Esophagus mucosa (tissue), 1 donor: ENCODE measurements at places on chromosomes 13 and 19.

GRCh38 chr19:18839465-18840287 is 7.9 kb downstream of the UPF1 start:
- ATAC-seq, result no peak

GRCh38 chr13:25687471-25688225 is 315.9 kb downstream of the ATP8A2 start:
- ATAC-seq, result no peak

GRCh38 chr13:57918913-57919312 is 287.4 kb downstream of the PCDH17 start:
- ATAC-seq, result no peak

DNA sequence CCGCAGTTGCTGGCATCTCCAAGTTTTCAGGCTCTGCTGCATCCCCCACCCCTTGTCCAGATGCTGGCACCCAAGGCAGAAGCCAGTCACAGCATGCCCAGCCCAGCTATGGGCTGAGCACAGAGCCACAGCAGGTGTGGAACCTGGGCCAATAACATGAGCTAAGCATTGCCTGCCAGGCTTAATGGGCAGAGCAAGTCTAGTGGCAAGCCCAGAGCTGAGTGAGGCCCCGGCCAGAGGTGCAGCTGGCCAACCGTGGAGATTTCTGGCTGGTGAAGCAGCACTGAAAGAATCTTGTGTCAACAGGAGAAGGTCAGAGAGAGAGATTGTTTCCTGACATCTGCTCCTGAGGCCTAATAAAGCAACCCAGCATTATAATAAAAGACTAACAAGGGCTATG is 111.0 kb downstream of the B3GLCT start:
- peak; percentile 100 for ATAC-seq

- ATAC-seq, result no peak
These were observed 3.8 kb downstream of the APLP1 start for GRCh38 chr19:35872180-35872579.

DNA sequence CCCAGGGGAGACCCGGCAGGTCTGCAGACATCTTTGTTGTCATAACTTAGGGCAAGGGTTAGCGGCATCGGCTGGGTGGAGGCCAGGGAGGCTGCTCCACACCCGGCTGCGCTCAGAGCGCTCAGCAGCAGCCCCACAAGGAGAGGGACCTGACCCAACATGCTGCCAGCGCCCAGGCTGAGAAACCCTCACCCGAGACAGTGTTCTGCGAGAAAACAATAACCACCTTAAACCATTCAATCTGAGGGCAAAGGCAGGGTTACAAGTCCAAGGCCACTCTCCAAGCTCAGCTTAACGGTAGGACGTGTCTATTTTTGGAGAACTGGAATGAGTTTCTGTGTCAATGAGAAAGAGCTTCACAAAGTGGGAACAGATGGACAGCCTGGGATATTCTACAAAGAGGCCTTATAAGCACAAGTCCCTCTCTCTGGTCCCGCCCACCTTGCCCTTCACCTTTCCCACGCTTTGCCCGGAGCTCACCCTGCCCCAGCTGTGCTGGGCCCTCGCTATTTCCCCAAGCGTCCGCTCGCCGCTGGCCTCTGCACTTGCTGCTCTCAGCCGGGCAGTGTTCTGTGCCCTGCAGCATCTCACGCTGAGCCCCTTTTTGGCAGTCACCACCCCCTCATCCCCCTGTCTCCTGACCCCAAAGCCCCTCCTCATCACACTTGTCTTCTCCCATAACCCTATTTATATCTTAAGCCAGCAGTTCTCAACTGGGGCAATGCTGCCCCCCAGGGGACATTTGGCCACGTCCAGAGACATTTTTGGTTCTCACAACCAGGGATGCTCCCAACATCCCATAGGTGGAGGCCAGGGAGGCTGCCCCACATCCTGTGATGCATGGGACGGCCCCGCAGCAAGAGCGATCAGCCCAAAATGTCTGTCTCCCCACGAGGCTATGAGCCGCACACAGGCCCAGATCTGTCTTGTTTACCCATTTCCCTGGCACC is 17.6 kb downstream of the PPP1R12C start:
- peak; percentile 2 for ATAC-seq

GRCh38 chr13:111241006-111241755 is 79.3 kb upstream of the TEX29 start:
- ATAC-seq, result no peak

DNA sequence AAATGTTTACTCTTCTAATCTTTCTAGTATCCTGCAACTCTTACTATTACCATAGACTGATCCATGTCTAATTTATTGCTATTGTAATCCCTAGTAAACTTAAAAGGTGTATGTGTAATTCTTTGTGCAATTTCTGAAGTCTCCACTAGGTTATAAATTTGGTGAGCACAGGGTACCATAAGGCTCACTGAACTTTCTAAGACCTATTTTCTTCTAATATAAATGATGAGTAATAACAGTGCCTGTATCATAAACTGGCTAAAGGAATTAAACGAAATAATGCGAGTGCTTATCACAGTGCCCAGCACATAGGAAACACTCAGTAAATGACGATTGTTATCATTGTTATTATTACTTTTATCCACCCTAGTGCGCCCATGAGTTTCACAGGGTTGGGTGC is 119.1 kb downstream of the KLF12 start:
- no peak for ATAC-seq

DNA sequence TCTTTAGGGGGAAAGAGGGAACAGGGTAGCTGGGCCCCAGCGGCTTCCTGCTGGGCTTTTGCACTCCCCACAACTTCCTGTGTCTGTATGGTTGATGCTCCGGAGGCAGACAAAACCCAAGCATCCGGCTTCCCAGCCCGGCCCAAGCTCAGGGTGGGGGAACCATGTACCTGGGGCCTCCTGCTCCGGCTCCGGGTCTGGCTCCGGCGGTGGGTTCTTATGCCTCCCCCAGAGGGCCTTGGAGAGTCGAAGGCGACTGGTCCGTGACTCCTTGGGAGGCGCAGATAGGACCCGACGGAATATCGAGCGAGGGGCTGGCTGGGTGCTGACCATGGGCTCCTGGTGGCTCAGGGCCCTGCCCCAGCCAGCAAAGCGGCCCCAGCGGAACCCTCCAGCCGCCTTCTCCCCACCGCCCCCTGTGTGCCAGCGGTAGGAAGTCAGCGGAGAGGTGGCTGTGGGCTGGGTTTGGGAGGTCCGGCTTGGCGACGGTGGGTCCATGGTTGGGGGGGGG is 428 bp downstream of the RASAL3 start:
- ATAC-seq, result peak; percentile 63

DNA sequence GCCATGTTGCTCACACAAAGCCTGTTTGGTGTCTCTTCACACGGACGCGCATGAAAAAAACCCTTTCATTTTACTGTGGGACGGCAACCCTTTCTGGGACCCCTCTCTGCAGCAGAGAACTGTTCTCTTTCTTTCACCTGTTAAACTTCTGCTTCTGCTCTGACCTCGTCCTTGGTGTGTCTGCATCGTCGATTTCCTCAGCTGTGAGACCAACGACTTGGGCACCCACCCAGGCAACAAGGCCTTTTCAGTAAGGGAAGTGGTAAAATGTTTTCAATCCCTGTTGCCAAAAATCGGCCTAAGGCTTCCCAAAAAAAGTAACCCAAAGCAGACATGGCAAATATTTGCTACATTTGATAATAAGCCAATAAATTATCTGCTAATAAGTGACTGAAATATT is 515.3 kb downstream of the IRS2 start:
- ATAC-seq, result no peak

GRCh38 chr19:7219056-7219455 is 75.2 kb downstream of the INSR start:
- no peak for ATAC-seq

- ATAC-seq, result peak; percentile 95
These were observed 475.8 kb downstream of the FOXO1 start for GRCh38 chr13:40190641-40191100.

DNA sequence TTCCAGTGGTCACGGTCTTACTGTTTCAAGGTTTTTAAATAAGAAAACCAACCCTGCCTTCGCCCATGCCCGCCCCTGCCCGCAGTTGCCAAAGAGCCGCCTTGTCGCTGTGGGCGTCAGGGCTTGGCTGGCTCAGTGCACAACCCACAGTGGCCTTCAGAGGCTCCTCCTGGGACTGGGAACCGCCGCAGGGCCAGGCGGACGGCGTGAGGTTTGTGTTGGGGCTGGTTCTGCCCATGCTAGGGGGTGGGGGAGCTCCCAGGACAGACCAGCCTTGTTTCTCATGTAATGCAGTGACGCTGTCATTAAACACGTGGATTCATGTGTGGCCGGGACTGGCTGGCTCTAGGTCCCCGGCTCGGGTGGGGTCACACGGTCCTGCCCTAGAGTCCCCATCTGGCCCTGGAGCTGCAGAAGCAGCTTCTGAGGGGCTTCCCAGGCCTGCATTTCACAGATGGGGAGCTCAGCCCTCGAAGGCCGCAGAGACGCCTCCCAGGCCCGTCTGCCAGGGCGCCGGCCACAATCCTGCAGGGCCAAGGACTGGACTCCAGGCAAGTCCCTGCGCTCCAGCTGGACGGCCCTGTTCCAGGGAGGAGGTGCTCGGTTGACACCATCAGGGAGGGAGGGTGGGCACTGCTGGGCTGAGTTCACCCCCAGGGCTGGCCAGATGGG is 2.4 kb upstream of the TEKTIP1 start:
- ATAC-seq, result peak; percentile 65

DNA sequence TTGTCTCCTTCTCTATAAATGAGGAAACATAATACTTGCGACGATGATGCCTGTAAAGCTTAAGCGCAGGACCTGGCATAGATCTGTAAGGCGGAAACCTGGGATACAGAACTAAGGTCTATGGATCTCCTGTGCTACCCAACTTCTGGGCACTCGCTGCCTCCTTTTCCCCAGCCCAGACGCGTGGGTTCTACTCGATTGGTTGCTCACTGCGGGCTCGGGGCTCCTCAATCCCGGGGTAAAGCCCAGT is 615 bp upstream of the PSMC4 start:
- ATAC-seq, result no peak

DNA sequence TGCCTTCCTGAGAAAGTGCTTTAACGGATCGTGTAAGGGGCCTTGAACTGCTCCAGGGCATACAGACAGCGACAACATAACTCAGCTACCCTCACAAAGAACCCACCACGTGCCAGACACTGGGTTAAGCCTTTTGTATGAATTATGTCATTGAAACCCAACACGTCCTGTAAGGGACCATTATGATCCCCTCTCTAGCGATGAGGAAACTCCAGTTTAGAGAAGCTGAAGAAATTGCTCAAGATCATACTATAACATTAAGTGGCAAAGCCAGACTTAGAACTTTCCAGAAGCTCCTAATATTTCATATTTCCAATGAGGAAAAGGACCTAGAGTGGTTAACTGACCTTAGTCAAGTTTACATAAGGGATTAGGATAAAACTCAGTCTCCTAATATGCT is 57.0 kb upstream of the RAP2A start:
- ATAC-seq, result no peak

DNA sequence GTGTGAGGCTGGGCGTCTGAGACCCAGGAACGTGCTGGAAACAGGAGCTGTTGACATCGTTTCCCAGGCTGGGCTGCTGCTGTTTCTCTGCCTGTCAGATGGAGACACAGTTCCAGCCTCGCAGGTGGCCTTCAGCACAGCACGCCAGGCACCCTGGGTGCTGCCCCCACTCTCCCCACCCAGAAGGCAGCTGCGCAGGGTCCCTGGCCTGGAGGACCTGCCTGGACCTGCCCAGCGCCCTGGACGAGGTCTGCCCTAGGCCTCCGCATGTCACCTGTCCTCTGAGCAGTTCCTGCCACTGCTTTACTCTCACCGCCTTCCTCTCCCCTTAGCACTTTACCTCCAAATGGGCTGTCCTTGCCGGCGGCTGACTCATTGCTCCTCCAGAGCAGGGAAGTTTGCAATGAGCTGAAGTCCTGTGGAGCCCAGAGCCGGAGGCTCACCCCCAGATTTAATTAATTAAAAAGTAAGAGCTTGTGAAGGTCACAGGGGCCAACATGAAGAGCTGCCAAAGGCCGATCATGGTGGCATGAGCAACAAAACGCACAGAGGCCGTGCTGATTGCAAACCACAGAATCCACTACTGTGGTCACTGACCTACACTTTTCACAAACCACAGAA is 32.2 kb downstream of the C13orf46 start:
- peak; percentile 33 for ATAC-seq

GRCh38 chr13:97212601-97213040 is 9.5 kb upstream of the MBNL2 start:
- ATAC-seq, result peak; percentile 41

DNA sequence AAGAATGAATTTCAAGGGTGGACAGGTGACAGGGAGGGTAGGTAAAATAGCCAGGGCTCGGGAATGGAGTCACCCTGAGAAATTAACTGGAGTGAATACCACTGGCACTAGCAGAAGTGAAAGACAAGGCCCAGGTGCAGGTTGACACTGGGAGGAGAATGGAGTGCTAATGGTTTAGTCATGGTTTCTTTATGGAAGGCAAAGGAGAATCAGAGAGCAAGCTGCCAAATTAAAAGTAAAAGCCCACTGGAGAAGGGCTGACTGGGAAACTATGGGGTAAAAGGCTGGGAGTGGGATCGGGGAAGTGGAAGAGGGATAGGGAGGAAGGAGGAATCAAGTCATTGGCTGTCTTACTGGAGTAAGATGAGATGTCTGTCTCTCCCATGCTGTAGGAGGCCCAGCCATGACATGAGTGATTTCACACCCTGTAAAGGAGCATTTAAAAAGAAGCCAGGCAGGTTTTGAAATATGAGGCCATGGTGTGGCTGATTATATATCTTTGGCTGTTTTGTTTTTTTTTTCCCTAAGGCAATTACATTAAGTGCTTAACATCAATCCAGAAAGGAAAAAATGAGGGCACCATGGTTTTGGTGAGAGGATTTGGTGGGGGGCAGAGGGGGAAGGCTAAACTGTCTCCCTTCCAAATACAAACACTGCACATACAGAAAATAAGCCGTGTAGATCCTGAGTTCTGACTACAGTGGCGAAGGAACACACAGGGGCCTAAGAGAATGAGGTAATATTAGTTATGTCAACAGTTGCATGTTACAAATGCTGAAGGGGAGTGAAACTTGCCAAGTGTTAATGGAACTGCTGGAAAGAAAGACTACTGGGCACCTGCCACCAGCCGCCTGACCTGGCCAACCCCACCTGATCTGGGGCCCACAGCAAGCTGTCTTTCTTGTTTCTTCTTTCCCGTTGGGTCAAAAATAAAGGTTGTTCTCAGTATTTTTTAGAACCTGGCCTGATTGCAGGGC is 183.5 kb upstream of the TSC22D1 start:
- ATAC-seq, result peak; percentile 67

DNA sequence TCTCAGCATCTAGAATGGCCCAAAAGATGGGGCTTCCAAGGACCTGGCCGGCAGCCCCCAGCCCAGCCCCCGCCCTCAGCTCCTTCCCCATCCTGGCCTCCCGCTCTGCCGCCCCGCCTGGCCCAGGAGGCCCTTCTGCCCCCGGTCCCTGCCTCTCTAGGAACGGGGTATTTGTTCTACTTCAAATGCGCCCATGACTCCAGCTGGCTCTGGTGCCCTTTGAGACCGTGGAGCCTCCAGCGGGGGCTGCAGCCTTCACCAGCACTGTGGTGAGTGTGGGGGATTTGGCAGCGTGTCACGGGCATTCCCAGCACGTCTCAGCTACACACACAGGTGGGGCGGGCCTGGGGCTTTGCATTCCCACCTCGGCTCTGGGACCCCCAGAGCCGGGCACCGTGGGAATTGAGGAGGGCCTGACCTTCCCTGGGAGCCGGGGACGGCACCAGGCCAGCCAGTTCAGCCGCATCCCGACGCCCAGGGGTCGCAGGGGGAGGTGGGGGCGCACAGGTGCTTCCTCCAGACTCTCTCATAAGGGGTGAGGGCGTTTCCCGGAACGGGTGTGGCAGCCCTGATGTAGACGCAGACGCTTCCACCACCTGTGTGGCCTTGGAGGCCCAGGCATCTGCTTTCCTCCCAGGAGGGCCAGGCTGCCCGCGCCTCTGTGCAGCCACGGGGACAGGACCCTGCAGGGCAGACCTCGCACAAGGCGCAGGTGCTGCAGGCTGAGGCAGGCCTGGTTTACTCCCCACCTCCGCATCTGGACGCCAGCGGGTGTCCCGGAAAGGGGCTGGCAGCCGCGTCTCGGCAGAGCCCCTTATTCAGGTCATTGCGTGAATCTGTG is 947 bp downstream of the ATP4B start:
- ATAC-seq, result no peak
